A172 (cell line): ENCODE measurements at places on chromosomes 5 and 9.

DNA sequence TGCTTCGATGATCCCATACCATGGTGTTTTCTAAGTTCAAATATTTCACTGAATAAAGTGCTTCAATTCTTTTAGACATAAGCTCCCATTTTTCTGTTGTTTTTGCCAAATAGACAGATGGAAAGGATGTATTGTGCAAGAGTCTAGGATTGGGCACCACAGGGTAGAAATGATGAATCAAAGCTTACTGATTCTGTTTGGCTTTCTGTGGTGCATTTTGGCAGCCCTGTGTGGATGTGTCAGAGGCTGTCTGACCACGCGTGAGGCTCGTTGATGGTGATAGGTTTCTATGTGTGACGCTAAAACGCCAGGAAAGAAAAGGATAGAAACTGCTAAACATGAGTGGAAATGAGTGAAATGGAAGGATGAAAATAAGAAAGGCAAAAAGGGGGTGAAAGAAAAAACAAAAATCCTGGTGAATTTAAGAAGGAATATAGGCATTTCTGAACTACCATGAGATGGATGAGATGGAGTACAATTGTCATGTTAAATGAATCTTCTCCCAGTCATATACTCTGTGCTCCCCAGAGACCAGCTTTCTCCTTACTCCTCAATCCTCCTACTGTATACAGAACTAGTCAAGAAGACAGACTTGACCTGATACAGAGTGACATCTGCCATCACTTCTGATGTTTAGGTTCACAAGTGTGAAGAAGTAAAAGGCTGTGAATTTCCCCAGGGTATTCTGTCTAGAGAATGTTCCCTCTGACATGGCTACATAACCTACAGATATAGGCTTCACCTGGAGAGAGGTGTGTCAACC lies 54.4 kb downstream of the ANKH start:
- DNase-seq = peak; percentile 80

GRCh38 chr9:136881691-136882108 lies 4.6 kb upstream of the TRAF2 start:
- DNase-seq = peak; percentile 74

DNA sequence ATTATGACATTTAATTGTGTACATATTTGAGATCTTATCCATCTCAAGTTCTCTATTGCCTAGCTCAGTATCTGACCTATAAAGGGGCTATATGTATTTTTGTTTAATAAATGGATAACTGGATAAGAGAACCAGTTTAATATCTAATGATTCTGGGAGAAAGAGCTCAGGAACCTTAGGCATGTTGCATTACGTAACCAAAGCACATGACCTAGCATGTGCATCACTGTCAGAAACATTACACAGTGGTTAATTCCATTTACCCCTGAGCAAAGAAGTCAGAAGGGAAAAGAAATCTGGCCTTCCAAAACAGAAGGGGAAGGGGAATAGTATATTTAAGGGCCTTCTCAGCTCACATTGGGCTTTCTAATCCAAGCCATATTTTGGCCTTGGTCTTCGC lies 12.3 kb downstream of the PAPPA start:
- DNase-seq = no peak

- DNase-seq = peak; percentile 27
Measured at GRCh38 chr9:14441976-14442651, 128.2 kb upstream of the NFIB start.

DNA sequence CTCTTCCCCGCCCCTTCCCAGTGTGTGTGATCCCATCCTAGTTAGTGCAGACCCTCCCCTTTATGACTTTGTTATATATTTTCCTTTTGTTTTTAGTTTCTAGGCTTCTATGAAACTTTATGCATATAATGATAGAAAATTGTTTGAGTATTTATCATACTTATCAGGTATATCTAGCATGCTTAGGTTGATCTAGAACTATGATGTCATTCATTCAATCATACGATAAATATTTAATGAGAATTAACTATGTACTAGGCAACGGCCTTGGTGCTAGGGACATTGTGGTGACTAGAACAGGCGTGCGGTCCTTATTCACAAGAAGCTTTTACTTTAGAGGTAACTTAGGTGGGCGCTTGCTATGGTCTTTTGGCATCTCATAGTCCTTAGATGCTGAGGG lies 13.6 kb upstream of the ANKRD55 start:
- DNase-seq = no peak

GRCh38 chr5:13217636-13218035 lies 726.9 kb downstream of the DNAH5 start:
- no peak for DNase-seq

DNA sequence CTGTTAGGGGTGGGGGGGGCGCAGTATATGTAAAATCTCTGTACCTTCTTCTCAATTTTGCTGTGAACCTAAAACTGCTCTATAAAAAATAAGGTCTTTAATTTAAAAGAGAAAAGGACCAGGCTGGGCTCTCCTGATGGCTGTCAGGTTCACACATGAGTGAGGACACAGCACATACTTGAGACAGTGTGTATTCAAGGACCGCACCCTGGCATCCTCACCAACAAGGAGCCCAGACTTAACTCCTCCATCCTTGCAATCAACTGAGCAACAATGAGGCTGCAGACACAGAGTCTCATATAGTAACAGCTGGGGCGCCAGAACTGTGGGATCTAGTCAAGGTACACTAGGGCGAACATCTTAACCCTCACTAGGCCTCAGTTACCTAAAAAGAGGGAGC lies 9.8 kb downstream of the TNIP1 start:
- DNase-seq = no peak

- DNase-seq = no peak
Measured at GRCh38 chr5:173637340-173637739, 20.9 kb upstream of the BOD1 start.

DNA sequence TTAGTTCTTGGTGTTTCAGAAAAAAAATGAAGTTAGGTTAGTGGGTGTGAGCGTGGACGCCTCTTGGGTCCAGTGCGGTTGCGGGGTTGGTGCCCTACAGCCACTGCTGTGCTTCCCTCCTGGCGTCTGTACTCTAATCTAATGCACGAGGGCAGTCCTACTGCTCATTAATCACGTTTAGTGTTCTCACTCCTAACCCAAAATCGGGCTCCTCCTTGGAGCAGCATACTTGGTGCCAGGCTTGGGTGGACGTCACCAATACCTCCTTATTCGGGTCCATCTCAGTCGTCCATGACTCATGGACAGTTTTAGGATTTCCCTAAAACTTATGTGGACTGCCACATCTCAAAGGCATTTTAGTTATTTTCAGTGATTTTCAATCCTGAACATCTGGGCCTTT lies 41.6 kb downstream of the TRIO start:
- peak; percentile 87 for DNase-seq

GRCh38 chr9:93093127-93093876 lies 2.7 kb upstream of the CARD19 start:
- no peak for DNase-seq

GRCh38 chr5:97666783-97667182 lies 483.7 kb upstream of the RIOK2 start:
- no peak for DNase-seq

DNA sequence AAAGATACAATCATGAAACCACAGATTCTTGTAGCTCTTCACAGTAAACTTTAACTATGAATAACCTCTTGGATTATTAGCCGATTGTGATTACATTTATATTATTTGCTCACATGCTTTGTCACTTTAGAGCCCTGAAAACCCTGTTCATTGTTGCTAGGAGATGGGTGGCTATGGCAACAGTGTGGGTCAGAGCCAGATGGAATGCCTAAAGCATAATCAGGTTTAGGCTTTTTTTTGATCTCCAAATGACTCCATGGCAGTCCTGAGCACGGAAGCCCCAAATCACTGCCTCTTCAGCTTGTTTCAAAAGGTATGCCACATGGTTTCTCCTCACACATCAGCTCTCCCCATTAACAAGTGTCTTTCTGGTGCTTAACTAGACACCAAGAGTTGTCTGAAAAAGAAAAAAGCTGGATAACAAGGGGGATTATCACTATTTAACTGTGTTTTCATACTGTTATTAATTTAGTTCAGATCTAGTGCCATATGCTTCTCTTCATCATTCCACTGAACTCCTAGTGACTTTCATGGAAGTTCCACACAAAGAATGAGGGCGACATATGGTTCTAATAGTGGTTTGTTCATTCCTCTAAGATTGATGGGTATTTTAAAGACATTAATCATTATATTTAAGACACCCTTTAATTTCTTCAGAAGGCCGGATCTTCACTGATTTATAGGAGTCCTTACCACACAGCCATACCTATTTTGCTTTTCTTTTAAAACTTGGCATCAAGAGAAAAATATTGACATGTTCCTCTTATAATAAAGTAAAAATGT lies 88.8 kb upstream of the PAM start:
- DNase-seq = no peak

DNA sequence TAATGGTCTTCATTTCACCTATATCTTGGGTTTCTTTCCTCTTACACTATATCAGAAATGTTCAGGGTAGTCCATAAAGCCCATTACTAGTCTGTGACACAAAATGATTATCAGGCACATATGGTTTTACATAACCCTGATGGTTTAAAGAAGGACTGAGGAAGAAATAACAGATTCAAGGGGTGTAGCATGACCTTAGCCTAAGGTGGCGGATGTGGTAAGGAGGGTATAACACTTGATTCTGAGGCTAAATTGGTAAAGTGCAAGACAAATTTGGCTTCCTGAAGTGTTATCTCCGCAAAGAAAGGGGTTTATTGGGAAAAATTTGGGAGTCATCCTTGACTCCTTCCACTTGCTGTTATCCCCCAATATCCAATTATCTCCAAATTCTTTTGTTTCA lies 388.2 kb upstream of the RPS23 start:
- DNase-seq = no peak

DNA sequence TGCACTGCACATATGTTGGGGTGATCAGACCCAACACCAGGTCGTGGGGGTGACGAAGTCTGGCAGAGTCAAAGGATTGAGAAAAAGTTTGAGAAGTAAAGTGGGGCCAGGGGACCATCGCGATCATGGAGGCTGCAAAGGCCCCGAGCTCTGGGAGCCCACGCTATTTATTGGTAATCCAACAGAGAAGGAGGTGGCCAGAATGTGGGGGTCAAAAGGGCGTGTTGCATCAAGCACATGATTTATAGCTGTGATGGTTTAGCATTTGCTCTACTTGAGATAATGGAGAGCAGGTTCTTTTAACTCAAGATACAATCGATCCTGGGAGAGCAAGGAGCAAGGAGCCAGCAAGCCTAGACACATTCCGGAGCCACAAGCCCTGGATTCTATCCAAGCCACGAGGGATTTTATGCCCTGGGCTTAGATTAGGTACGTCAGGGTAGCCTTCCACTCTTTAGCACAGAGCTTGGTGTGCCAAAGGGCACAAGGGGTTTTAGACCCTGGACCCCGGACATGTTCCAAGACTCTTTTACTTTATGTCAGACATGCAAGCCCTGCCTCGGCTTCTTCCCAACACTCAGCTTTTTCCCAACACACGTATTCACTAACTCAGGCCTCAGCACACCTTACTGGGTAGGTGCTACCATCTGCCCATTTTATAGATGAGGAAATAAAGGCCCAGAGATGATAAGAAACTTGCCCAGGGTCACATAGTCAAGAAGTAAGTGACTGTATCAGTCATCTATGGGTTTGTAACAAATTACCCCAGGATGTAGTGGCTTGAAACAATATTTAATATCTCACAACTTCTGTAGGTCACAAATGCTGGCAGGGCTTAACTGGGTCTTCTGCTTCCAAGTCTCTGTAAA lies 39.5 kb downstream of the NSUN2 start:
- no peak for DNase-seq

DNA sequence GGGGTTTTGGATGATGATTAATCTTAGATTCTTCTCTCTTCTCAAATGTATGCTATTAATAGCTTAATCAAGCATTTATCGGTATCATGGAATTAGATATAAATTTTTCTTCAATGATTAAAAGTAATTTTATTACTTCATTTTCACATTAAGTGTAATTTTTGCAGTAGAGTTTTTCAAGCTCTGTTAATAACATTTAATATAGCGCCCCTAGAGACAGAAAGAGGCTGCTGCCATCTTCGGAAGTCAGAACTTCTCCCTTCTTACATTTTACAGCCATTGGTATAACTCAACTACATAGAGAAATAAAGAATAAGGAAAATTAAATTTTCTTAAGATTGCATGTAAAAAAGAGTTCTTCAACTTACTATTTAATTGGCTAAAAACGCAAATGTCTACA lies 540.3 kb downstream of the GABRG2 start:
- DNase-seq = no peak

DNA sequence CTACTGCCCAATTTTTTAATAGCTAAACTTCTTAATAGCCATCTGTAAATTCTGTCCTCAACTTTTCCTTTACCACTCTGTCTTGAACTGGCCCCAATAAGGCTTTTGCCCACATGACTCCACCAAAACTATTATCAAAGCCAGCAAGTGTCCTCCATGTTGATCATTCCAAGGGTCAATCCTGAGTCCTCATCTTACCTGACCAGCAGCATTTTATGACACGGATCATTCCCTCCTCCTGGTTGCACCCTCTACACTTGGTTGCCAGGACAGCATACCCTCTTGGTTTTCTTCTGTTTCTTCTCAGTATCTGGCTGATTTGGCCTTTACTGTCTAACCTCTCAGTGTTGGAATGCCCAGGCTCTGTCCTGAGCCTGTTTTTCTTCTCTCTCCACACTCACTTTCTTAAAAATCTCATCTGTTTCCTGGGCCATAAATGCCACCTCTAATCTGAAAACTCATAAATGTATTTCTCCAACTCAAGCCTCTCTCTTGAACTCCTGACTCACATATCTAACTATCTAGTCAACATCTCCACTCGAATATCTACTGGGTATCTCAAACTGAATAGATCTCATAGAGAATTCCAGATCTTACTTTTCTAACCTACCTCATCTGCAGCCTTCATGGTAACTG lies 40.0 kb upstream of the CDC42SE2 start:
- DNase-seq = no peak

DNA sequence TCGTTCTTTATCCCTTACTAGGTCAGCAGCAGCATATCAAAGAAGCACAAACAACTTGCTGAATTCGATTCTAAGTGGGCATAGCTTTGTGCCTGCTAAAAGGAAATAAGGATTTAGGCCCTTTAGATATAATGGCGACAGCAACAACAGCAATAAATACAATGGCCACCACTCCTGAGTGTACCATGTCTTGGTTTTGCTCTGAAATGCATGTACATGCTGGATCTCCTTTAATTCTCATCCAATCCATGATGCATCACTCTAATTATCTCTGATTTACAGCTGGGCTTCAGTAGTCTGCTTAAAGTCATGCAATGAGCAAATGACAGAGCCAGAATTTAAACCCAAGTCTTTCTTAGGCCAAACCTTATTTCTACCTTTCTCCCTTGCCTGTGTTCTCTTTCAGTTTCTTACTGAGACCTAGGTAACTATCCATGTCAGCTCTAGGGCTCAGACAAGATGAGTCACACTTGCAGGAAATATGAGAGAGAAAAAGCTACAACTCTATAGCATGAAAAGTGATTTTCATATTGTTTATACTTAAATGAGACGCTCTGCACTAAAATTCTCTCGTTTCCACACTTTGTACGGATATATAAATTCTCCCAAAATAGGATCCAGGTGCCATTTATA lies 111.8 kb downstream of the HMHB1 start:
- DNase-seq = peak; percentile 60
